Naive B cell (primary cell): ENCODE measurements at places on chromosomes 11 and 22. TPM values are rescaled to one million over a fixed set of nuclear protein-coding genes. Genes with fewer than 3 reads are reported as not detected.

SLC25A22 gene
- polyA plus RNA-seq, result 6.8 TPM

TRIM51 gene
- not detected for polyA plus RNA-seq

NTM gene
- polyA plus RNA-seq, result not detected

KRTAP5-9 gene
- not detected for polyA plus RNA-seq

NAV2 gene
- polyA plus RNA-seq, result not detected

WBP2NL gene
- polyA plus RNA-seq, result 1.3 TPM

CST6 gene
- not detected for polyA plus RNA-seq

CRYBB2 gene
- polyA plus RNA-seq, result not detected

APOA5 gene
- not detected for polyA plus RNA-seq

BEST1 gene
- 1.4 TPM for polyA plus RNA-seq

KRTAP5-2 gene
- polyA plus RNA-seq, result not detected

CD248 gene
- 0.18 TPM for polyA plus RNA-seq

SLC22A9 gene
- not detected for polyA plus RNA-seq

RGL4 gene
- polyA plus RNA-seq, result 1.8 TPM

OR5P2 gene
- not detected for polyA plus RNA-seq

UPK3A gene
- 0.55 TPM for polyA plus RNA-seq
